Vagina (tissue), 2 donors: ENCODE measurements at places on chromosomes 12 and 14. TPM values are rescaled to one million over a fixed set of nuclear protein-coding genes. Genes with fewer than 3 reads are reported as not detected.

Gene IL22
- not detected for total RNA-seq

GRCh38 chr12:62192903-62193250 lies 67.3 kb upstream of the USP15 start:
- DNase-seq, result no peak

- DNase-seq, result no peak
These were observed 41.8 kb downstream of the SMOC1 start for GRCh38 chr14:69921052-69921451.

Gene CCDC177
- not detected for total RNA-seq
